ENCODE measurements at places on chromosomes 6 and 20.

- no peak for DNase-seq
Observed at GRCh38 chr6:45838996-45839395, 176.7 kb downstream of the CLIC5 start.

DNA sequence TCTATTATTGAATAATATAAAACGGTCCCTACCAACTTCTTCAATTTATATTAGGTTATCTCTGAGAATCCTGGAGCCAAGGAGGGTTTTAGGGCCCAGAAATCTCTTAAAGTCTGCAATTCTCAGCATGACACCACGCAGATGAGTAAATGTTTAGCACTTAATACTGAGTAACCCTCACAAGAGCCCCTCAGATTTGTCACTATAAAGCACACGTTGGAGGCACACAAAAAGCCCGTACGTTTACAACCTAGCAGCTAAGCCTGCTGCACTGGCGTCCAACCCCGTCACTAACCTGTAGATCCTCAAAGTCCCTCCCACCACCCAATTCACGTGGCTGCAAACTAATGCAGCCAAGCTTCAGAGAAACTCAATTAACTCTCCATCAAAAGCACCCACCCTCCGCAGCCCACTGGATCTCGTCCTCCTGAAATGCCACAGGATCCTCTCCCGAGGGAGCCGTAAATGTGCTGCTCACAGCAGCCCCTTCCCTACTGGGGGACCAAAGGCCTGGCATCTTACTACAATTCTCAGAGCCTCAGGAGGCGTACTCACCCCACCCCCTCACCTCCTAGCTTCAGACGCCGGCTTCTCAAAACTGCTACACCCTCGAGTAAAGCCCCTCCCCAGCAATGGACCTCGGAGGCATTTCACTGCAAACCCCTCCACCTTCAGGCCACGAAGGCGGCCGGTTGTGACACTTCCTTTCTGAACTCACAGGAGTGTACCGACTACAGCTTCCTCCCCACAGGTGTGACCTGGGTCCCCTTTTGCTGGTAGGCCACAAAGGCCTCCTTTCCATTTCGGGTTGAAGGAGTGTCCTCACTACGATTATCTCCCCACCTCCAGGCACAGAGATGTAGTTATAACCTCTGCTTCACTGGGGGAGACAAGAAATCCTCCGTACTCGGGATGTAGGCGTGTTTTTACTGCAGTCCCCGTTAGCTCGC, 909 bp downstream of the CPNE1 start:
- DNase-seq = peak; percentile 81

- peak; percentile 36 for DNase-seq
Observed at GRCh38 chr6:35562060-35562459, 49.4 kb upstream of the TULP1 start.

DNA sequence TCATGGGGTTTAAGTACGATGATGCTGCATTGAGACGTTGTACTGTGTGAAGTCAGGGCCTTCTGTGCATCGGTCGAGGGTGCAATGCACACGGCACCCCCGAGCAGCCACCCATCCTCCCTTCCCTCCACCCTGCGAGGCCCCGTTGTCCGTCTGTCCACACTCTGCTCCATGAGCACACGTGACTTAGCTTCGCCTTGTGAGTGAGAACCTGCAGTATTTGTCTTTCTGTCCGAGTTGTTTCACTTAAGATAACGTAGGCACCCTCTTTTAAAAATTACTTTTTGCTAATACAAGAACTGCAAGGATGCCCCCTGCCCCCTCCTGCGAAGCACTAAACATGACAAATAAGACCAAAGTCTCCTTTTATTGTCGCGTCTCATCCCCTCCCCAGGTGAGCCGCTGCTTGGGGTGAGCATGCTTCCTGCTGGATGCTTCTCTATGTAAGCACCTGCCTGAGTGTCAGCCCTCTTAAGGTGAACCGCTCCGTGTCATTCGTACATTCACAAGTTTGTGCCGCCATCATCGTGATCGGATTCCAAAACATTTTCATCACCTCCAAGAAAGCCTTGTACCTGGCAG, 3.6 kb upstream of the RBBP8NL start:
- no peak for DNase-seq

Measured in Karpas-422 (cell line).